Fibroblast of skin of back (primary cell): ENCODE measurements at places on chromosomes 1 and 21.
A peak's percentile ranks its signal among the peaks of the same experiment; 100 is the strongest.

DNA sequence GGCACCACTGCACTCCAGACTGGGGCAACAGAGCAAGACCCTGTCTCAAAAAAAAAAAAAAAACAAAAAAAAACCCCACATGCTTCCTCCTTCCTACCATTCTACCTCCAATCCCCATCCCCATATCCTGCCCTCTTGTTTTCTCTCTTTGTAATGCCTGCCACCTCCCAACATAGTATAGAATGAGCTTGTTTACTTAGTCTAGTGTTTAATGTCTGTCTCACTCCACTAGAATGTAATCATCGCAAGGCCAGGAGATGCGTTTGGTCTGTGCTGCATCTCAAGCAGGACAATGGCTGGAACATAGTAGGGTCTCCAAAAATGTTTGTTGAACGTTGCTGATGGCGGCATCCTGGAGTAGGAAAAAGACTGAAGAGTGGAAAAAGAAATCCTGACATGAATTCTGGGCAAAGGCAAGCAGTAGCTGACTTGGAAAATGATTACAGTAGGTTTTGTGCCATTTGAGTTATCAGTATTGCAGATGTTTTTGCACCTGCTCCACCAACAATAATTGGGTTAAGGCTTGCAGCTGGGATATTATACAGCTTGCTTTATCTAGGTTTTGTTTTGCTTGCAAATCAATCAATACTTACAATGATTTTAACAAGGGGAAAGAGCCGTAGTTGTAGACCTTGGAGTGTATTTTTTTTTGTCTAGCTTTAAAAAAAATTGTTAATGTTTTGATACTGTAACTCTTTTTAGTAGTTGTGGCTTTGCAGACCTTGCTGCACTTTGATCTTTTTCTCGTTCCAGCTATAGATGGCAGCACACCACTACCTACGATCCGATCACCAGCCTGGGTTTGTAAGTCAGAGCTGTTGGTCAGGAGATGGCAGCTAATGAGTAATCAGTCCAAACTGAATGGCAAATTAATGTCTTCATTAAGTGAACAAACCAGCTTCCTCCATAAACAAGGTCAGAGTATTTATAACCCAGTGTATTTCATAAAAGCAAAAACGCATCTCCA lies 62.4 kb downstream of the BACH1 start:
- DNase-seq, result no peak

DNA sequence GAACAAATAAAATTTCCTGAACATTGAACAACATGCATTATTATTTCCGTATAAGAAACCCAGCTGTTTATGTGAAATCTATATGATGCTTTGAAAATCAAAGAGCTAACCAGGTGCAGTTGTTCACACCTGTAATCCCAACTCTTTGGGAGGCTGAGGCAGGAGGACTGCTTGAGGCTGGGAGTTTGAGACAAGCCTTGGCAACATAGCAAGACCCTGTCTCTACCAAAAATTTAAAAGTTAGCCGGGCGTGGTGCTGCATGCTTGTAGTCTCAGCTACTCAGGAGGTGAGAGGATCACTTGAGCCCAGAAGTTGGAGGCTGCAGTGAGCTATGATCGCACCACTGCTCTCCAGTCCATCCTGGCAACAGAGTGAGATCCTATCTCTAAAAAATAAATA lies 4.8 kb upstream of the ZNF281 start:
- DNase-seq, result no peak

GRCh38 chr1:200242110-200243041 lies 167.5 kb downstream of the ZNF281 start:
- DNase-seq, result no peak

- DNase-seq, result peak; percentile 37
These were observed 74.8 kb upstream of the PDE4B start for GRCh38 chr1:65717815-65718454.

GRCh38 chr1:51512606-51513005 lies 6.5 kb downstream of the EPS15 start:
- DNase-seq, result no peak

DNA sequence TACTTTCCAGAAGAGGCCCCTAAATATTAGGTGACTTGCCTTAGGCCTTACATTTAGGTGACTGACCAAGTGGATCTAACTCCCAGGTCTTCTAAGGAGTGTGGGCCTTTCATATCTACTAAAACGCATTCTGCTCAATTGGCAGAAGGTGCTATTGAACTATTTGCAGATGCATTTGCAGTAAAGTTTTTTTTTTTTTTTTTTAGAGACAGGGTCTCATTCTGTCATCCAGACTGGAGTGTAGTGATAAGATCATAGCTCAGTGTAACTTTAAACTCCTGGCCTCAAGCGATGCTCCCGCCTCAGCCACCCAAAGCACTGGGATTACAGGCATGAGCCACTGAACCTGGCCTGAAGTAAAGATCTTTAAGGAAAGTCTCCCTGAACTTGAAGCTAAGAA lies 13.0 kb upstream of the ACBD6 start:
- DNase-seq, result no peak

- DNase-seq, result no peak
These were observed 22.3 kb upstream of the ATP5PO start for GRCh38 chr21:33937931-33938339.

GRCh38 chr1:227994632-227995300 lies 12.0 kb upstream of the WNT3A start:
- no peak for DNase-seq

DNA sequence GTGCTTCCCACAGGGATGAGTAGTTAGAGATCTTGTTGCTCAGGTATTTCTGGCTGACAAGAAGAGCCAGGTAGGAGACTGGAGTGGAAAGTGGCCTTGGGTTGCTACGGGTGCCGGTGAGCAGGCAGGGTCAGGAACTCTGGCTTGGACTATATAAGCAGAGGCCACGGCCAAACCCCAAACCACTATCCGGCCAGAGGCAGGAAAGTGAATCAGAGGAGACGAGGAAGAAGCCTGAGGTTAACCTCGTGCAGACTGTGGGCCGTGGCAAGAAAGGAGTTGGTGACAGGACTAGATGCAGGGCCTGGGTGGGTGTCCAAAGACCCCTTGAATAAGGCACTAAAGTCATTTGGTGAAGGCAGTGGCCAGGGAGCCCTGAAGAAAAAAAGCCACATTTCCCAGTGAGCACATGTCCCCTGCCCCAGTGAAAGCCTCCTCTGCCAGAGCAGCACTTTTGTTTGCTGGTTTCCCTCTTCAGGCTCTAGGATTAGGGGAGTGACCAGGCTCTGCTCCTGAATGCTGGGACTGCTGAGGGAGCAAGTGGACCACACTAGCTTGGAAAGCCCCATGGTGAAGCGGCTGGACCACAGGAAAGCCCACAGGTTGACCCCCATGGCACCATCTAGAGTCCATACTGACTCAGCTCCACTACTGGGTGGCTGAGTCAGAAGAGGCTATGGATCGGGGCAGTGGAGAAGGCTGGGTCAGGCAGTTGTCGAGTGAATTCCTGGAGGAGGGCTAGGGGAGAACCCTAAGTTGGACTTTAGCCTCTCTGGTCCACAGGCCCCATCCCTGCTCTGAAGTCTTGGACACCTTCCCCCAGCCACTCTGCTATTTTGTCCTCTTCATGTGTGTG lies 23.4 kb downstream of the CSF1 start:
- DNase-seq, result no peak

GRCh38 chr21:35475009-35475408 lies 425.9 kb upstream of the RUNX1 start:
- peak; percentile 75 for DNase-seq

DNA sequence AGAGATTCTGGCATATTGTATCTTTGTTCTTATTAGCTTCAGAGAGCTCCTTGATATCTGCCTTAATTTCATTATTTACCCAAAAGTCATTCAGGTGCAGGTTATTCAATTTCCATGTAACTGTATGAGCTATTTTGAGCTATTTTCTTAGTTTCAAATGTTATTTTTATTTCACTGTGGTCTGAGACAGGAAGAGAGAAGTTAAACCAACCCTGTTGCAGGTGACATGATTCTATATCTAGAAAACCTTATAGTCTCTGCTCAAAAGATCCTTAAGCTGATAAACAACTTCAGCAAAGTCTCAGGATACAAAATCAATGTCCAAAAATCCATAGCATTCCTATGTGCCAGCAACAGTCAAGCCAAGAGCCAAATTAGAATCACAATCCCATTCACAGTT lies 1644.0 kb upstream of the B3GALT2 start:
- no peak for DNase-seq

DNA sequence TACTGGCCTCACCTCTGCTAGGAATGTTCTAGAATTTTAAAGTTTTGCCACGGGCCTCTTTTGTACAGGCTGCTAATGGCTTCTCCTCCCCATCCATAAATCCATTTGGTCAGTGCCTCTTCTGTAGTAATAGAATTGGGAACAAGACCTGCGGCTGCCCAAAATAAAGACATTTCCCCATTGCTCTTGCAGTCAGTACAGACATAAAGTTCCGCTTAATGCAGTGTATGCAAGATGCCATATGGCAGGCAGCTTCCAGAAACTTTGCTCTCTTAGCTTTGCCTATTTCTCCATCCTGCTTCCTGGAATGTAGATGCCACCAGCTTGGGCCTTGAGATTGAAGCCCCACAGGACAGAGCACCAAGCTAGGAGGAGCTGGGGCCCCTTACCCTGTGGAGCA lies 3.7 kb upstream of the SLC2A5 start:
- no peak for DNase-seq

- no peak for DNase-seq
These were observed 208.7 kb downstream of the MRPL39 start for GRCh38 chr21:25398630-25399029.

- DNase-seq, result peak; percentile 94
These were observed 87.1 kb upstream of the LYST start for GRCh38 chr1:235953801-235954200.

GRCh38 chr21:45299026-45299863 lies 11.6 kb upstream of the POFUT2 start:
- DNase-seq, result peak; percentile 47

- DNase-seq, result no peak
These were observed 4.0 kb downstream of the EPS8L3 start for GRCh38 chr1:109759513-109760334.

GRCh38 chr1:55071477-55071876 lies 32.1 kb downstream of the PCSK9 start:
- peak; percentile 55 for DNase-seq

- no peak for DNase-seq
These were observed 1.5 kb upstream of the UQCRHL start for GRCh38 chr1:15808955-15809354.
